Caudate nucleus (tissue), 63 donors: ENCODE measurements at places on chromosomes 16 and 17.
A peak's percentile ranks its signal among the peaks of the same experiment; 100 is the strongest.

- no peak for DNase-seq
Observed at GRCh38 chr17:38428112-38428642, at the start of gene ARHGAP23. ARHGAP23 (plus strand) TSS chr17:38428464; CDS start chr17:38428486, 22 bp downstream.

GRCh38 chr17:38656959-38657823 lies 17.6 kb downstream of the EPOP start:
- DNase-seq = peak; percentile 49

- DNase-seq = no peak
Observed at GRCh38 chr16:88002211-88002610, 51.0 kb downstream of the BANP start.

GRCh38 chr17:17835415-17836249 lies 1.2 kb downstream of the SREBF1 start:
- DNase-seq = no peak

GRCh38 chr16:28610595-28611191 lies 849 bp upstream of the SULT1A1 start:
- DNase-seq = no peak

GRCh38 chr17:17109907-17110306 lies 67.7 kb downstream of the MPRIP start:
- DNase-seq = no peak

DNA sequence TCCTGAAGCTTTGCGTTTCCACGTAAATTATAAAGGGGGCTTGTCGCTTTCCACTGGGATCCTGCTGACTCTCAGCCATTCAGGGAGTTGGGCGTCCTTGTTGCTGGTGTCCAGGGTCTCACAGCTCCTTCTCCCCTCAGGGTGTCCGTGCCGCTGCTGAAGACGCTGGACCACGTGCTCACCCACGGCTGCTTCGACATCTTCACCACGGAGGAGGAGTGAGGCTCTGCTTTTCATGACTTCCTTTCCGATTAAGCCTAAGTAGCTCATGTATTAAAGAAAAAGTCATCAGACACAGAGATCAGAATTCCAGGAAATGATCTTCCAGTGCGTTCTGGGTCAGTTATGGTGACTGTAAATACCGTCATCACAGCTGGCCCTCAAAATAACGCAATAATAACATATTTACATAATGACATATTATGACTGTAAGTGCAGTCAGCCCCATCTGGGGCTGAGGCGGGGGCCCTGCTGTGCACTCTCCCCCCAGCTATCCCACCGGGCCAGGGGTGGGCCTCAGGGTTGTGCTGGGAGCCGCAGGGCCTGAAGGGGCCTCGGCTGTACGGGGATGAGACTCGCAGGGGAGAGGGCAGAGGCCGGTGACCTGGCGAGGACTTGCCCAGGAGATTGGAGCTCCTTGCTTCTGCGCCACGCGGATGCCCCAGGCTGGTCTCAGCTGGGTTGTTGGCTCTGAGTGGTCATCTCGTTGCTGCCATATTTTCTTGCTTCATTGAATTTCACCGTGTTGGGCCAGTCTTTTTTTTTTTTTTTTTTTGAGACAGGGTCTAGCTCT lies 92.9 kb upstream of the ZNF750 start:
- no peak for DNase-seq

DNA sequence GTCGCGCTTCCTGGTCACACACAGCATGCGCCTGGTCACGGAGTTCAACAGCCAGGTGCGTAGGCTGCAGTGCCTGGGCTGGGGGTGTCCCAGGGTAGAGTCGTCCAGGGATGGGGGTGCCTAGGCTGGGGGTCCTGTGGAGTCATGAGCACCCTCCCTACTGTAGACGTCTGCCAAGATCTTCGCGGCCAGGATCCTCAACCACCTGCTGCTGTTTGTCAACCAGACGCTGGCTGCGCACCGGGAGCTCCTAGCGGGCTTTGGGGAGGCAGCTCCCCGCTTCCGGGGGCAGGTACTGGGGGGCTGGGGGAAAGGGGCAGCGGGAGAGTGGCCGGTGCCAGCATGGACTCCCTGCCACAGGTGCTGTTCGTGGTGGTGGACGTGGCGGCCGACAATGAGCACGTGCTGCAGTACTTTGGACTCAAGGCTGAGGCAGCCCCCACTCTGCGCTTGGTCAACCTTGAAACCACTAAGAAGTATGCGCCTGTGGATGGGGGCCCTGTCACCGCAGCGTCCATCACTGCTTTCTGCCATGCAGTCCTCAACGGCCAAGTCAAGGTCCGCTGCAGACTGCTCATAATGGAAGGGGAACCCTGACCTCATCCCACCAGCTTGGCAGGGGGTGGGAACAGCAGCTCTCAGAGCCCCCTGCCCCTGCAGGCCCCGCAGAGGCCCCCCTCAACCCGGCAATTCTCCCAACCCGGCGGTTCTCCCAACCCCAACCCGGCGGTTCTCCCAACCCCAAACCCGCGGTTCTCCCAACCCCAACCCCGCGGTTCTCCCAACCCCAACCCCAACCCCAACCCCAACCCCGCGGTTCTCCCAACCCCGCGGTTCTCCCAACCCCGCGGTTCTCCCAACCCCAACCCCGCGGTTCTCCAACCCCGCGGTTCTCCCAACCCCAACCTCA lies 2.4 kb downstream of the PDIA2 start:
- DNase-seq = no peak

GRCh38 chr16:9092282-9092977 lies 986 bp downstream of the HAPSTR1 start:
- no peak for DNase-seq

DNA sequence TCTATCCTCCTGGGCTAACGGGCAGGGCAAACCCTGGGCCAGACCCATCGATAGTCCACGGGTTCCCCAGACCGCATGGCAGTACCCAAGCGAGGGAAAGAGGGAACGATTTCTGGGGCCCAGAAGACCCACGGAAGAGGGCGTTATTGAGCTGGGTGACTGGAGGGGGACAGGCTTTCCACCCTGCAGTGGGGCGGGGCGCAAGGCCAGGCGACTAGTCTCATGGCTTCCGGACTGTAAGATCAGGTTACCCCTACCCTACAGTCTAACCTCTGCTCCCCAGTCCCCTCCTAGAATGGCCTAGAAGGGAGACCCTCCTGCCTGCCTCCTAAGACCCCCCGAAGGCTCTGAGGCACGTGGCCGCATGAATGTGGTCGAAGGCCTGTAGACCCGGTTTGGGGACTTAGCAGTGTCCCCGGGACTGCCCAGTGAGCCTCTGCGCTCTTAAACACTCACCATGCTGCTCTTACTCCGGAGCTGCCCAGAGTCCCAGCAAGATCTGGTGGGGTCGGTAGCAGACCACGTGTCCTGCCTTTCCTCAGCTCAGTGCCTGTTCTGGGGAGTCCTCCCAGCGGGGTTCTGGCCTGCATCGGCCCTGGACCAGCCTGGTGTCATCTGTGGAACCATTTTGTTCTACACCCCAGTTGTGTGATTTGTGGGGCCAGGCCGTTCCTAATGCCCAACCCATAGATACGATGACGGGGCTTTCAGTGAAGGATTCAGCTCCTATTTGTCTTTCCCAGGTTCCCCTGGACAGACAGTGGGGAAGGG lies 13.2 kb upstream of the AURKB start:
- peak; percentile 70 for DNase-seq

DNA sequence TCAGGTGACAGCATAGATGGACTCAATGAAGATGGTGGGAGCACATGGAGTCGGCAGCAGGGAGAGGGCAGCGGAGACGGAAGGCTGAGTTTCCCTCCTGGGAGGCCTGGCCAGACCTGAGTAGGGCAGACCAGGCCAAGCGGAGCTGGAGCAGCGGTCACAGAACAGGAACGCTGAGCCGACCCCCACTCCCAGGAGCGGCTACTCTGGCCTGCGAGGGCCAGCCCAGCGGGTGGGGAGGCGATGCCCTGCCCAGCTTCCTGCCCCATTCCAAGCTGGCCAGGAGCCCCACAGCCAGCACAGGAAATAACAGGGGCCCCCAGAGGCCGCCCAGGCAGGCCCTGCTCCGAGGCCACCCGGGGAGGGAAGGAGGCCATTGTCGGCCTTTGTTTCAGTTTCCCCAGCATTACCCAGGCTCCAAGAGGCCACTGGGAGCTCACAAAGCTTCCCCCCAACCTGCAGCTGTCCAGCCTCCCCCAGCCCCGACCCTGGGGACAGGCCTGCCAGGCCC lies 79.8 kb downstream of the ZNF423 start:
- DNase-seq = no peak

DNA sequence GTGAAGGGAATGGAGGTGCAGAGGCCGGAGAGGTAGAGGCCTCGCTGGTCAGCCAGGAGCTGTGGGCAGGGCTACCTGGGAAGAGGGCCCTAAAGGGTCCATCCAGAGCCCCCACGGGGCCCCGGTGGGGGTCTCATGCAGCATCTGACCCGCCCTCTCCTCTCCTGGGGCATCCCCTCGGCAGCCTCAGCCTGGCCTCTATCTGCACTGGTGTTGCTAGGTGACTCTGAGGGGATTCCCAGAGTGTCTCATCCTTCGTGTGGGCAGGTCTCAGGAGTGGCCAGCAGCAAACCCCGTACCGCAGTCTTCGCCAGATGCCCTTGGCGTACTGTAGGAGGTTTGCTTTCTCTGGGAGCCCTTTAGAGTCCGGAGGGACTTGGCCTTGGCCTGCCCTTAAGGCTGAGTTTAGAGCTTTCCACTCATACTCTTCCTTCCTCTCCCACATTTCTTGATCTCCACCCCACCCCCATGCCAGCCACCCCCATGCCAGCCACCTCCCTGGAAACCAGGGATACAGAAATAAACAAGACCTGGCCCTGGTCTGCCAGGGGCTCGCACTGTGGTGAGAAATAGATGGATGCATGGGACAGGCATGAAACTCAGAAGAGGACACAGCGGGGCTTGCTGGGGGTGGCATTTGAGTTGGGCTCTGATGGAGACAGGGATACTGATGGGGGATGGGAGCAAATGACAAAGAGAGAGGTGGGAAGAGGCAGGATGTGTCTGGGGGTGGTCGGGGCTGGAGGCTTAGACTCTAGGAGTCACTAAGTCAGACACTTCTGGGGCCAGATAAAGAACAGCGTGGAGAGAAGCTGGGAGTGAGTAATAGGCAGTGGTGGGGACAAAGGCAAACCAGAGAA lies 9.9 kb downstream of the SLC5A10 start:
- no peak for DNase-seq

GRCh38 chr16:72635104-72635503 lies 412.8 kb downstream of the ZFHX3 start:
- DNase-seq = no peak

DNA sequence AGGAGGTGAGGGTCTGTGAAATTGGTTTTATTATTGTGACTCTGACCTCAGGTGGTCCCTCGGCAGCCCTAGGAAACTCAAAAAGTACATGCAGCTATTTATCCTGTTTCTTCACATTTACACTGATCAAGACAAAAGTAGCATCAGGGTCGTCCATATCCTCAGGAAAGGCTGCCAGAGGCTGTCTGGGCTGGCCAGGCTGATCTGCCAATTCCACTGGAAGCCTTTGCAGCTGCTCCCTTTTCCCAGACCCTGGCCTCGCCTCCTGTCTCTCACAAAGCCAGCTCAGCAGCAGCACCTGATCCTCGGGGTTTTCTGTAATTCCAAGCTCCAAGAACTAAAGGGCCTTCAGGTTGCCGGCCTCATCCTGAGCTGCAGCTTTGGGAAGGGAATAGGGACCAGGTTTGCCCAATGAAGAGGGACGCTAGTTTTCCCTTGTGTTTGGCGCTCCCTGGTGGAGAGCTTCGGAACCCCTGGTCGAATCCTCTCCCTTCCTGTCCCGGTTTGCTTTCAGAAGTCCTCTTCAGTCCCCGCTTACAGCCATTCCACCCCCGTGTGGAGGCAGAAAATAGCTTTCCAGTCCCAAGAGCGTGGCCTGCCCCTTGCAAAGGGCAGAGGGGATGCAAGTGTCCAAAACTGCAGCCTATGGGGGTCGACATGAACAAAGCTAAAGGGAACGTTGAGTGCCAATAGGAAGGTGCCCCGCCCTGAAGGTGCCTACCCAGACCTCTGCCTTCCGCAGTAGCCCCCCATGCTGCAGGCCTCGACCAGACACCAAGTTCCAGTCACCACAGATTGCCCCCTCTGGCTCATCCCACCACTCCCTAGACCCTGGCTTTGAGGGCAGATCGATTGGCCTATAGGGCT lies 13.4 kb downstream of the MFSD6L start:
- DNase-seq = peak; percentile 6

DNA sequence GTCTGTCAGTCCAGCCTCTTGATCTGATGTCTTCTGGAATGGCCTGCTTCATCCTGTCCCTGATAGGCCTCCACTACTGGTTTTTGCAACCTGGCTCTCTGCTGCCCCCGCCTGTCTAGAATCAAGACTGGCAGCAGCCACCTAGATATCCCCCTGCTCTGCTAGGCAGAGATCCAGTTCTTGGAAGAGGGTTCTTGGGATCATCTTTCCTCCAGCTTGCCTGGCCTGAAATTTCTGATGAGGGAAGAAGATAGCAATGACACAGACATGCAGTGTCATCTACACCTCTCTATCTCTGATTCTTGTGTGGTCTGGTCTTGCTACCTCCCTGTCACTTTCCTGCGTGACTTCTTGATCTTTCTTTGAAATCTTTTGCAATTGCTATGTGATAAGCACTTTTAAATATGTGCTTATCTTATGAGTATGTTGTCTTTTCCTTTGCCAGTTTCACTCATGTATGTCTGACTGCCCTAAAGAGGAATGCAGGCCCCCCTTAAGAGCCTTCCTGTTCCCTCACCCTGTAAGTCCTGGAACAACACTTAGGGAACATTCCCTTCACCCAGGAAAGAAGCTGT lies 20.3 kb upstream of the NFATC3 start:
- DNase-seq = no peak

DNA sequence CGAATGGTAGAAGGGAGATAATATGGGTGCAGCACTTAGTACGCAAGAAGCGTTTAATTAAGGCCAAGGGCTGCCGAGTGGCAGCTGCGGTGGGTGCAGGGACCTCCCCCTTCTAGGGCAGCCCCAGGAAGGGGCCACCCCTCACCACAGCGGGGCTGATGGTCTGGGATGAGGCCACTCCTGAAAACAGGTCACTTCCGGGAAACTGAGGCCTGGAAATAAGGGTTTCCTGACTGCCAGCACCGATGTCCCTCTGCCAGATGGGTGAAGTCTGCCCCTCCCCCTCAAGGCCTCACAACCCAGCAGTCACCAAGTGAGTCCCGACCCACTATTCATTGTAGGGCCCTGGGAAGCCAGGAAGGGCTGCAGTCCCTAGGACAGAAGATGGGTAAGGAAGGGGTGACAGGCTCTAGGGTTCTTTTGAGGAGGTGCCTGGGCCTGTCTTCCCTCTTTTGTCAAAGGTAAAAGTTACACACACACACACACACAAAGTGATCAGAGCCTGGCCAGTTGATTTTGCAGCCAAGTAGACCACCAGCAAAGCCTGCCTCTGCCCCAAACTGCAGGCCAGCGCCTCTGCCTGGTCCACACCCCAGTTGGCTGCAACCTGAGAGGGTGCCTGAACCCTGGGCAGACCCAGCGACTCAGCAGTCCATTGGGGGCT lies 12.5 kb downstream of the SREBF1 start:
- DNase-seq = no peak

- DNase-seq = no peak
Observed at GRCh38 chr16:55349867-55350266, 25.9 kb downstream of the IRX6 start.
